ENCODE measurements at places on chromosomes 6 and 20.

DNA sequence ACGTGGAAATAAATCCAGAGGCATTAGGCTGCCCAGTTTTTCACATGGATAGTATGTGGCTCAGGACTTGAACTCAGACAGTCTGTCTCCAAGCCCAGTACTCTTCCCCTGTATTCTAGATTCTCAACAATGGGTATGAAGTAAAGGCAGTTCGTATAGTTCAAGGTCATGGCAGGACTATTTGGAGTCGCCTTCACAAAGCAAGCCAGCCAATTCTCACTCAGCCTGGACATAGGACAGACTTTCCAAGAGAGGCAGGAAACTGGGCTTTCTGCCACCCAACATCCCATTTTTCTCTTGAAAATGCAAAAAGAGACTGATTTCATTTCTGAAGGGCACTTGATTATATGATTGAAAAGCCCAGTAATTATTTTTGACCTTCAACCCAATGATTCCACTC, 111.0 kb downstream of the EDN1 start:
- DNase-seq, result no peak

- DNase-seq, result no peak
Measured at GRCh38 chr20:62703853-62704228, 4.8 kb upstream of the NTSR1 start.

- peak; percentile 71 for DNase-seq
Measured at GRCh38 chr6:53492860-53493634, 51.9 kb downstream of the GCLC start.

DNA sequence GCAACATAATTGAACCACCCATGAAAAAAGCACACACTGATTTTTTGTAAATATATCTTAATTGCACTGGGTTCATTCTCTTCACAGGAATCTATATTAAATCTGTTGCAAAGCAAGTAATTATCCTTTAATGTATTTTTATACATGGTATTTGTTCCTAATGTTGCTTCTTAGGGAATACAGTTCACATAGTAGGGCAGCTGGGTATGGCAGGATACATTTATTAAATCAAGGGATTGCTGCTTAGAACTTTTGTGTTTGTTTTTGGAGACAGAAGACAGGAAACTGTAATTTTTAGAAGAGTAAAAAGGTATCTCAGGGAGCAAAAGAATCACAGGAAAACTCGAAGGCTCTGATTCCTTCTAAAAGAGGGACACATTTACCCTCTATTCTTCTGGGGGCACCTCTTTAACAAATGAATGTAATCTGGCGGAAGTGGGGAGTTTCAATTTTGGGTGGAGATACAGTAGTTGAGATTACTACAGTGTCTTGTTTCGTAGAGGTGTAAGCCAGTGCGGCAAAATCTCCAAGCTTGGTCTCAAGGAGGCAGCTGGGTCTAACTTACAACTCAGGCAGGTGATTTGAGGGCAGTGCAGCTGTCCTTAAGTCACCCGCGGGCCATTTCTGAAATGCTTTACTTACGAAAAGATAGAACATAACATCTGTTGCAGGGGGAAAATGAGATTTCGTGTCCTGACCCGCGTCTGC, 812 bp upstream of the SMIM13 start:
- DNase-seq, result no peak

DNA sequence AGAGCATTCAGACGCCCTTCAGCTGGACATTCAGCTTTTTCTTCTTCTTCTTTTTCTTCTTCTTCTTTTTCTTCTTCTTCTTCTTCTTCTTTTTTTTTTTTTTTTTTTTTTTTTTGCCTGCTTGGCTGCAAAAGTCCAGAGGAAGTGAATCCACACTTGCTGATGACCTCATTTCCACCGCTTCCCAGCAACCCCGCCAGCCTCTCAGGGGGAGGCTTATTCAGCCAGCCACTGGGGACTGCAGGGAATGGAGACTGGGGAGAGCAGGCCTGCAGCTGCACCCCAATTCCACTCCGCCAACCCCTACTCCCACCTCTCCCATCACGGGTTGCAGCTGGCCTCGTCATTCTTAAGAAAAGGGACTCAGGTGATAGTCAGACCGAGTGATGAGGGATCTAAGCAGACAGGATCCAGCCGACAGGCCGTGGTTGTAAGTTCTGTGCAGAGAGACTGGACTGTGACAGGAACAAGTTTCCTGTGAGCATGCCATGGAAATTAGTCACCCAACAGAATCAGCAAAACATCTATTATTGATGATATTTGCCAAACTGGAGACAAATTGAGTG, 59.0 kb upstream of the QKI start:
- peak; percentile 14 for DNase-seq
